ENCODE measurements at places on chromosomes 4 and X.

- DNase-seq = no peak
Measured at GRCh38 chr4:74934016-74934831, 1.3 kb downstream of the PARM1 start.

GRCh38 chrX:110420771-110421499 is 62.3 kb downstream of the RTL9 start:
- no peak for DNase-seq

- DNase-seq = no peak
Measured at GRCh38 chrX:40878766-40879165, 143.4 kb upstream of the MED14 start.

DNA sequence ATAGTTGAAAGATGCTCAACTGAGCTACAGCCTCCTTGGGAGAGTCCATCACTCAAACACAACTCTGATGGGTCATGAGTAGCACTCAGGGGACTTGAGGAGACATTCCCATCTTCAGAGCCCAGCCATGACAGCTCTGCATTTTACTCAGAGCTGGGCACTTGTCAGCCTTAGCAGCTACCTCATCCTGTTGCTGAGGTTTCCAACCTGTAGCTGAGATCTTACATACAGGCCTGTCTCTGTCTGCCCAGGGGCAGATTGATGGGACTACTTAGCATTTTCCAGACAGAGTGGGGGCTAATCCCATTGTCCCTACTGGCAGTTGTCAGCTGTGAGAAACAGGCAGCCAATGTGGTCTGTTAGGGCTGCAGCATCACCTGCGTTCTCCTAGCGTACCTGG is 3.5 kb downstream of the FHDC1 start:
- DNase-seq = no peak

Data from CD4-positive, alpha-beta T cell treated with Interleukin-17A for 1 hour (primary cell).